Mesangial cell (primary cell): ENCODE measurements at places on chromosomes 16 and 17. TPM values are rescaled to one million over a fixed set of nuclear protein-coding genes. Genes with fewer than 3 reads are reported as not detected.

Gene EDC4
- total RNA-seq: 57.9 and 71.7 TPM in 2 replicates

Gene CPHXL2
- total RNA-seq: not detected in 2 replicates

Gene CXCL16
- total RNA-seq: 2.1 and 10.4 TPM in 2 replicates

Gene CACNG4
- total RNA-seq: 0.25 TPM in 1 of 2 replicates, not detected in the other

Gene KRTAP4-9
- total RNA-seq: not detected in 2 replicates

Gene EPX
- total RNA-seq: not detected in 2 replicates

Gene RCVRN
- not detected in 2 replicates for total RNA-seq
